ENCODE measurements at places on chromosomes 16 and 17.
A peak's percentile ranks its signal among the peaks of the same experiment; 100 is the strongest.

DNA sequence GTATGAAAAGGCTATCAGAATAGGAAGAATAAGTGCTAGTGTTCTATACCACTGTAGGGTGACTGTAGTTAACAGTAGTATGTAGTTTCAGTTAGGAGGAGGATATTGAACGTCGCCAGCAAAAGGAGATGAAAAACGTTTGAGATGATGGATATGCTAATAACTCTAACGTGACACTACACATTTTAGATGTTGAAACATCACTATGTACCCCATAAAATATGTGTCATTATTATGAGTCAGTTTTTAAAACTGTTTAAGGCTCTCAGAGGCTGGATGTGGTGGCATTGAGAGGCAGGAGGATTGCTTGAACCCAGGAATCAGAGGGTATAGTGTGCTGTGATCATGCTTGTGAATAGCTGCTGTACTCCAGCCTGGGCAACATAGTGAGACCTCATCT is 31.8 kb downstream of the UBN1 start:
- no peaks in the 10 kb centered on the region for H3K27me3 ChIP-seq
- no peak overlapping the region for H3K27ac ChIP-seq

DNA sequence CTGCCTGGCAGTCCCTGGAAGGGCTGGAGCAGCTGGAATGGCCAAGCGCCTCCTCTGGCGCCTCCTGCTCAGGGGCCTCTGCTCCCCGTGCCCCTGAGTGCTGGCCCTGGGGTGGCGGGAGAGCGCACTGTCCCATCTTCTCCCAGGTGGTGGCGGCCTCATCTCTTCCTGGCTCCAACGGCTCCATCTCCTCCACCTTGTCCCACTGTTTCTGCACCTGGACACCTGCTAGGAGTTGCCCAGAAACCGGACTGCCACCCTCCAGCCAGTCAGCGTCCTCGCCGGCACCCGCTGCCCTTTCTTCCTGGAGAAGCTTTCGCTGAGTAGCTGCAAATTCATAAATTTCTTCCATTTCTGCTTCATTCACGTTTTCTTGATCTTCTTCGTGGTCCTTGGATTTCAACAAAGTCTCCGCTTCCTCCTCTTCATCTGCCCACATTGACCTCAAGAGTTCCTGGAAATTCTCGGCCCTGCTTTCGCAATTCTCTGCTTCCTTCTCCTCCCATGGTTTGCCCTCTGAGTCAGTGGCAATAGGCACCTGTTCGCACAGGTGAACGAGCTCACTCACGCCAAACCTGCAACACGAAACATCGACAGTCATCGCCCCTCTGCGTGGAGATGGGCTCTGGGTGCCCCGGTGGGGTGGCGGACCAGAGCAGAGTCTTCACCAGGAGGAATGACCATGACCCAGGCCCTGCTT is 13.7 kb upstream of the NLRC3 start:
- H3K4me1 ChIP-seq = no peaks in the 10 kb centered on the region
- no peaks in the 10 kb centered on the region for H3K27me3 ChIP-seq
- no peak overlapping the region for H3K27ac ChIP-seq

GRCh38 chr16:7979448-7980132 is 610.7 kb downstream of the TMEM114 start:
- DNase-seq = no peak
- no peaks in the 10 kb centered on the region for H3K27me3 ChIP-seq
- no peak overlapping the region for H3K27ac ChIP-seq
- no peak overlapping the region for H3K4me3 ChIP-seq
- no peaks in the 10 kb centered on the region for H3K36me3 ChIP-seq

DNA sequence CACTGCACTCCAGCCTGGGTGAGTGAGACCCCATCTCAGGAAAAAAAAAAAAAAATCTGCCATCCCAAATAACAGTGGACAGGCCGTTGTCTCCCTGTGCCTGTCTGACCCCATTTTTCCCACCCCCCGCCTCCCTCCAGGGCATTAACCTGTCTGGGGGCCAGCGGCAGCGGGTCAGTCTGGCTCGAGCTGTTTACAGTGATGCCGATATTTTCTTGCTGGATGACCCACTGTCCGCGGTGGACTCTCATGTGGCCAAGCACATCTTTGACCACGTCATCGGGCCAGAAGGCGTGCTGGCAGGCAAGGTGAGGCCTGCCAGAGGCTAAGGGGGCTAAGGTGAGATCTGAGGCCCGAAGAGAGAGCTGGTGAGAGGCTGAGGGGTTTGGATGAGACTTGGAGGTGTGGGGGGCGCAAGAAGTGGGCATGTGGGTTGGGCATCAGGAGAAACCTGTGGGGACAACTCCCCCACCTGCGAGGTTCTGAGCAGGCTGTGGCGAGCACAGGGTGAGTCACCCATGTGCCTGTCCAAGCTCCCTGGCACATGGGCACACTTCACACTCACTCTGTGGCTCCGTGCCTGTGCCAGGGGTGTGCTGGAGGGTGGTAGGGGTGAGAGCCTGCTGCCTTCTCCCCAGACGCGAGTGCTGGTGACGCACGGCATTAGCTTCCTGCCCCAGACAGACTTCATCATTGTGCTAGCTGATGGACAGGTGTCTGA is 34.7 kb downstream of the ANKRD40 start:
- H3K27me3 ChIP-seq = no peaks in the 10 kb centered on the region
- peak overlapping the region; percentile 70 for H3K27ac ChIP-seq
- H3K4me3 ChIP-seq = no peak overlapping the region
- peaks cover 33% of the 10 kb centered on the region for H3K36me3 ChIP-seq
- no peak for DNase-seq
- H3K4me1 ChIP-seq = peaks cover 32% of the 10 kb centered on the region
